NCI-H748 treated with DMSO at 0.1 percent for 48 hours (cell line): ENCODE measurements at places on chromosomes 7 and 10.

DNA sequence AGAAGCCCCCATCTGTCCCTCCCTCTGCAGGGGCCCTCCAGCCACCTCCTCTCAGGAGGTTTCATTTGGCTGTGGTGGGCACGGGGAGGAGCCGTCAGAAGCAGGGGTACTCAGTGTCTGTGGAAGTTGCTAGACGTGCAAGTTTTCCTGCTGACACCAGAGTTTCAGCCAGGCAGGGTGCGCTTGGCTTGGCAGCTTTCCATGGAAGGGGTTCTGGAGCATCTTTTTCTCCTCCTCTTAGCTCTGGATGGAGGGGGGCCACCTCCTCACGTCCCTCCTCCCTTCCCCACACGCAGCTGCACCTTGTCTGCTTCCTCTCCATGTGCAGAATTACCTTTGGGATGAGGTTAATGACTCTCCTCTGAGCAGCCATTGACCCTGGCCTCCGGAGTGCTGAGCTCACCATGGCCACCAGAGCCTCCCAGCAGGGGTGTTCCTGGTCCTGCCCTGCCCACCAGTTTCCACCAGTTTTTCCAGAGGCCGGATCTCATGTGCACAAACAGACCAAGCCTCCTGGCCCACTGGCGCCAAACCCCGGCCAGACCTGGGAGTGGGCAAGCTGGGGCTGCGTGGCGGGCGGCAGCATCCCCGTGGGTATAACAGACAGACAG, 579.8 kb upstream of the FOXK1 start:
- DNase-seq = no peak

GRCh38 chr7:68873616-68874015, 724.7 kb upstream of the AUTS2 start:
- no peak for DNase-seq

DNA sequence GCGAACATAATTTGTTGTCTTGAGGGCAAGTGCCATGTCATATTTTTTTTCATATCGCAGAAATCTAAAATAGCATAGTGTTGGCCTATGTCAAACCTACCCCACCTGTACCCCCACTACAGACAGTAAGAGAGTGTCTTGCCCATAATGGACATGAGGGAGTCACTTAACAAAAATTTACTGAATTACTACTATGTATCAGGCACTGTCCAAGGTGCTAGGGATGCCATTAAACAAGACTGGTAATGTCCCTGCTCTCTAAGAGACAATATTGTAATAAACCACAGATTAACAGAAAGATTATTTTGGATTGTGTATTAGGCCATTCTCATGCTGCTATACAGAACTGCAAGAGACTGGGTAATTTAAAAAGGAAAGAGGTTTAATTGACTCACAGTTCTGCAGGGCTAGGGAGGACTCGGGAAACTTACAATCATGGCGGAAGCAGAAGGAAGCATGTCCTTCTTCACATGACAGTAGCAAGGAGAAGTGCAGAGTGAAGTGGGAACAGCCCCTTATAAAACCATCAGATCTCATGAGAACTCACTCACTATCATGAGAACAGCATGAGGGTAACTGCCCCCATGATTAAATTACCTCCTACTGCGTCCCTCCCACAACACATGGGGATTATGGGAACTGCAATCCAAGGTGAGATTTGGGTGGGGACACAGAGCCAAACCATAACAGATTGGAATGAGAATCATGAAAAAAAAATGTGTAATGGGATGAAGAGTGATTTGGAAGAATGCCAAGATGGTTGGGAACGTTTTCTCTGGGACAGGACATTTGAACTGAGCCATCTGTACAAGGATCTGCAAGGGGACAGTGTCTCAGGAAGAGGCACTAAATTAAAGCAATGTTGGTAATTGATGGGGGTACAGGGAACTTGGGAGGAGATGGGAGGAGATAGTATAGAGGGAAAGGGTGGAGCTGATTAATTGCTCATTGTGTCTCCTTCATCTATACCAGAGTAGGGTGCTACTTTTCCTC, 108.5 kb downstream of the FAM107B start:
- DNase-seq = no peak

- peak; percentile 73 for DNase-seq
Observed at GRCh38 chr10:22340329-22341189, 4.7 kb upstream of the SPAG6 start.

GRCh38 chr10:7123774-7124173, 287.1 kb downstream of the SFMBT2 start:
- no peak for DNase-seq

- DNase-seq = no peak
Observed at GRCh38 chr7:20402747-20403230, 72.1 kb downstream of the ITGB8 start.

DNA sequence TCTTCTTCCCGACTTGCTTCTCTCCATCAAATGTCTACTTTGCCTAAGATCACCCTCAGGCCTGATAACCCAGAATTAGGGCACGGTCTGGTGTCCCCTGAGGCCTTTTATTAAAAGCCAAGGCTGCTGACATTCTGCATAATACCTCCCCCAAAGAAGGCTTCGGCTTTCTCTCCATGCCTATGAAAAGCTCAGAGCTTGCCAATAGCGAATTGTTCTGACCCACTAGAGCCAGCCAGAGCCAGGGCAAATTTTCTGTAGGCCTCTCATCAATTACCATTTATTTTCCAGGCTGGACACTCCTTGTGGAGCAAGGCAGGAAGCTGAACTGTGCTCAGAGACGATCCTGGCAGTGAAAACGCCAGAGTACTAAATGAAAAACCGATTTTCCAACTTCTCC, 64.3 kb upstream of the ADRB1 start:
- DNase-seq = no peak

DNA sequence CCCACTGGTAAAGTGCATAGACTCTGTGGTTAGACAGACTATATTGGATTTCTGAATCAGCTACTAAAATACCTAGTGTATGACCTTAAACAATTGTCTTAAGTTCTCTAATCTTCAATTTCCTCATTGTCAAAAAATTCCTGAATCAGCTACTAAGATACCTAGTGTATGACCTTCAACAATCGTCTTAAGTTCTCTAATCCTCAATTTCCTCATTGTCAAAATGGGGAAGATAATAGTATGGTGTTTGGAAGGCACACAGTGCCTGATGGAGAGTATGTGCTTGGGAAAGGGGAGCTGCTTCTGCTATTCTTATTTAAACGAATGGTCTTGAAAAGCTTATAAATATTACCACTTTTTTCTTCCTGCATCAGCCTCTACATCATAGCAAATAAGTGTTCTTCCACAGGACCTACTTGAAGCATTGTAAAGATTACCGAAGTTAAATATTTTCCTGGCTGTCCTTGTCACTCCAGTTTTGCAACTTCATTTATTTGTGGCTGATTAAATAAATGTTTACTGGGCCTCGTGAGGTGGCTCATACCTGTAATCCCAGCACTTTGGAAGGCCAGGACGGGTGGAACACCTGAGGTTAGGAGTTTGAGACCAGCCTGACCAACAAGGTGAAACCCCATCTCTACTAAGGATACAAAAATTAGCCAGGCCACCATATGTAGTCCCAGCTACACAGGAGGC, 64.4 kb upstream of the ITGA8 start:
- no peak for DNase-seq

DNA sequence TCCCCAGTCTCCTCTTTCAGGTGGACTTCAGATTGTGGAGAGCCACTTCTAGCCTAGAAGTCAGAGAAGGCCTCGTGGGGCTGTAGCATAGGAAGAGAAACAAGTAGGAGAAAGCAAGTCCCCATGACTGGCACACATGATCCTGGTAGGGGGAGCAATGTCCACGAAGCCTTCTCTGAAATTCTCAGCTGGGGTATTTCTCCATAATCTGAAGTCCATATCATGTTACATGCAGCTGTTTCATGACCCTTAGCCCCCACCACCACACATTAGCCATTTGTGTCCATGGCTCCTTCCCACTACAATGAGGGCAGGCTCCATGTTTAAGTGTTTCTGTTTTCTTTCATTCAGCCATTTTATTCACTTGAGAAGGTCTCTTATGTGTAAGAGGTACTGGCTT, 43.2 kb downstream of the LAMB4 start:
- DNase-seq = no peak
